Putamen (tissue), 1 donor: ENCODE measurements at places on chromosomes 11 and 22.

- no peak for DNase-seq
Observed at GRCh38 chr22:37926358-37926757, 20.3 kb downstream of the MICALL1 start.

- DNase-seq: no peak
Observed at GRCh38 chr11:28529046-28529445, 420.9 kb downstream of the METTL15 start.

DNA sequence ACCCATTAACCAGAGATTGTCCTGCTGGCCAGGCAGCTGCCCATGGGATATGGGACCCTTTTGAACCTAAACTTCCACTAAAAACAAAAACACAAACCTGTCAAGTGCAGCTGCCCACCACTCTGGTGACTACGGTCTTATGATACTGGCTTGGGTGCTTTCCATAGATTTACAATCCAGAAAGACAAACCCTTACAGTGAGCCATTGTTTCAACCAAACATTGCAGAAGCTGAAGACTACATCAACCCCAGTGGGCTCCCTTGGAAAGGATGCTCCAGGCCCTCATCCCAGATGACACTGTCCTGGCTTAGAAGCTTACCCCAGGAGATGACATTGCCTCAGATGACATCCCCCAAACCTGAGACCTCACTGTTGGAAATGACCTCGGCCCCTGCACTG, 56.9 kb upstream of the WNT11 start:
- peak; percentile 38 for DNase-seq

DNA sequence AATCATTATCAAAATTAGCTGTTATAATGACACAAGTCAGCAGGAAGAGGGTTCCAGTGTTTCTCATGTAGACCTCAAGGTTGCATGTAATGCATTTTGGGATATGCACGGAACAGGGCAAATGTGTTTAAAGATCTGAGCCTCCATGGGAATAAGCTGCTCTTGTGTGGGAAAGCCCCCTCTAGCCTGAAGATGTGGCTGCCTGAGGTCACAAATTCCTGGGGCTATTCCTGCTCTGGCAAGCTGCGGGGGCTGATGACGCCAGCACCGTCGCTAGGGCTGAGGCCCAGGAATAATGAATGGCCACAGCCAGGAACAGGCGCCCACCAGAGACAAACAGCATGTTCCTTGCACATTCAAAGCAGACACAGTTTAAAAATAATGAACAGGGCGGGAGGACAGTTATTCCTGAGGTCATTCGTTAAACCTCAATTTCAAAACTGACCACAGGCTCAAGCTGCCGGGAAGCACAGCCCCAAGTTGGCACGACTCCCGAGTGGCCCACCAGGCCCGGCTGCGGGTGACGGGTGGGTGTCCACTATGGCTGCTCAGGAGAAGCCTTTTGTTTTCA, 11.7 kb downstream of the OSBPL5 start:
- no peak for DNase-seq

DNA sequence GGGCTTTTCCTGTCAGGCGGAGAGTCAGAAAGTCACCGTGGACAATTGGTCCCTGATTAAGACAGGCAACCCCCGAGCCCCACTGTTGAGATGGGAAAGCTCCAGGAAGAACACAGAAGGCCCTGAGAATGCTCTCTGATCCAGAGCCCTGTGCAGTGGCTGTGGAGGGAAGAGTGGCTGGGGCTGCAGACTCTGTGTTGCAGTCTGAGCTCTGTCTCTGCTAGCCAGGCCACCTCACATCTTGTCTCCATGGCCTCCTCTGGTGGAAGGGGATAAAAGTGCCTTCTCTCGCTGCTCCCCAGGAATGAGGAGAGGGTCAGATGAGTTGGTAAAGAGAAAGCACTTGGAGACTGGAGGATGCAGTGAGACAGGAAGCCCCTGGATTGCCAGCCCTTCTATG, 141.2 kb downstream of the CEP164 start:
- DNase-seq: no peak

DNA sequence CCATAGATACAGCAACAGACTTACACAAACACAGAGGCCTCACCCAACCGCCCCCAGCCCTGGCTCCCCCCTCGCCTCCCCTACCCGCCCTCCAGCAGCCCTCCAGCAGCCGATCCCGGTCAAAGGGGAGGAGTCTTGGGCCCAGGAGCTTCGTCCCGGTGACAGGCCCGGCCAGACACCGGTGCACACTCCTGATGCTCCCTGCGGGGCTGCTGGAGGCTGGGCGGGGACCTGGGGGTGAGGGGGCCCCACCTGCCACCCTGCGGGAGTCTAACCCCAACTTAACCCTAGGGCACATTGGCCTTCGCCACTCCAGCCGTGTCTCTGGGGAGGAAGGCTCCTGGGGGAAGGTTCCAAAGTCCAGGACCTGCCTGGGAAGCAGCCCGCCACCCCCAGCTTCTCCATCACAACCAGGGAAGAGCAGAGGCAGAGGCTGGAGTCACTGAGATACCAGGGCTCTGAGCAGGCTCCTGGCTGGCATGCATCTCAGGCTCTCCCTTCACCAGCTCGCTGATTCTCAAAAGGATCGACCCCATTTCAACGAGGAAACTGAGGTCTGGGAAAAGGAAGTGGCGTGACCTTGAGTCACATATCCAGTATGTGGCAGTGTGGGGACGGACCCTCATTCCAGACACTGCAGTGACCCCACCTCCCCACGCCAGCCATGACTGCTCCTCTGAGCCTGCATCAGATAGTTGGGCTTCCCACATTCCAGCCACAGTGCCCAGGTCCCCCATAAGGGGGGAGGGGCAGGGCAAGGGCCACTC, 14.4 kb downstream of the BCL9L start:
- DNase-seq: no peak

DNA sequence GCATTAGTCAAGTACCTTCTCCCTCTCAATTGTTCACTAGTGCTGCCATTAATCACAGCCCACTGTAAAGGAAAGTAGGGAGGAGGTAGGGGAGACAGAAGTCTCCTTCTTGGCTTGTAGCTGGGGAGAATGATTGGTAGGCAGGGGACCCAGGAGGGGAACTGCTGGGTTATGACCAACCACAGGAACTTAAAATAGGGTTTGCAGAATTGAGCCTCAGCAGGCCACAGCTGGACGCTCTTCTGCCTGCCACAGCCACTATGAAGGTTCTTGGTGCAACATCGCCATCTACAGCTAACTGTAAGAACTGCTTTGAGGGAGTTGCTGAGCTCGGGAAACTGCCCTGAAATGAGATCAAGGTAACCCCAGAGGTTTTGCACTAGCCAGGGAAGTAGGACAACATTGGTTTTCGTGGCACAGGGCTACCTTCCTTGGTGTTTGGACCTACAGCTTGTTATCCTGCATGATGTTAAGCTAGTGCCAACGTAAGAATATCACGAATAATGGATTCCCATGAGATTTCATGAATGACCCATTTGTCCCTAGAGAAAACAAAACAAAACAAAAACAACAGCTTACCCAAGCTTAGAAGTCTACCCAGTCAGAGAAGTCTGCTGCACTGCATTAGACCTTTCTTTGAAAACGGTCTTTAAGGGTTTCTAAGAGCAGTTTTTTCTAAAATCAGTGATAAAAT, 787.1 kb upstream of the API5 start:
- DNase-seq: peak; percentile 78

DNA sequence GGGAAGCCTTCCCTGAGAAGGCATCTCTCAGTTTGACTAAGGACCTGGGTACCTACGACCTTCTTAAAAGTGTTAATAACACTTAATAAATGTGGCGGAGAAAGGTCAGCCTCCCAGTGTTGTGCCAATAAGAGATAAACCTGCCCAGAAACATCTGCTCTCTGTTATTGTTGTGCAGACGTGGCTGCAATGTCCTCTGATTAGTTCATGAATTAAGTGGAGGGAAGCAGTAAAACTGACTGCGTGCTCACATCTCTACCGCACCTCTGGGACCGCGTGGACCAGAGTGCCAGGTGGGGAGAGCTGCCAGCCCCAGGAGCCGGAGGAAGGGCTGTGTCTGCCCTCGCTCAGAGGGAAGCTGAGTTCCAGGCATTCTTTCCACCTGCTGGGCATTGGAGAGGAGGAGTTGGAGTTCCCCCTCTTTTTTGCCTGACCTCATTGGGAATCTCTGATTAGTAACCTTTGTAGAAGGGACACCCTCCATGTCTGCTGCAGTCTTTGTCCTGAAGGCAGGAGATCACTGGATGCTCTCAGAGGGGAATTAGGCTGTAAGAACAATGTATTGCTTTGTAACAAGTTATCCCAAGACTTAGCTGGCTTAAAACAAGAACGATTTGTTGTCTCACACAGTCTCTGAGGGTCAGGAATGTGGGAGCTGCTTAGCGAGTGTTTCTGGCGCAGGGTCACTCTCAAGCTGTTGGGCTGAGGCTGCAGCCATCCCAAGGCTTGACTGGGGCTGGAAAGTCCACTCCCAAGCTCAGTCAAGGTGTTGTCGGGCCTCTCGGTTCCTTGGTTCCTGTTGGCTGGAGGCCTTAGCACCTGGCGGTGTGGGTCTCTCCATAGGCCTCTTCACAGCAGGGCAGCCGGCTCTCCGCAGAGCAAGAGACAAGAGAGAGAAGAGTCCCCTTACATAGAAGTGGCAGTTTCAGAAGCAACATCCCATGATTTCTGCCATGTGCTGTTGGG, 247.6 kb upstream of the TBCEL start:
- DNase-seq: no peak

DNA sequence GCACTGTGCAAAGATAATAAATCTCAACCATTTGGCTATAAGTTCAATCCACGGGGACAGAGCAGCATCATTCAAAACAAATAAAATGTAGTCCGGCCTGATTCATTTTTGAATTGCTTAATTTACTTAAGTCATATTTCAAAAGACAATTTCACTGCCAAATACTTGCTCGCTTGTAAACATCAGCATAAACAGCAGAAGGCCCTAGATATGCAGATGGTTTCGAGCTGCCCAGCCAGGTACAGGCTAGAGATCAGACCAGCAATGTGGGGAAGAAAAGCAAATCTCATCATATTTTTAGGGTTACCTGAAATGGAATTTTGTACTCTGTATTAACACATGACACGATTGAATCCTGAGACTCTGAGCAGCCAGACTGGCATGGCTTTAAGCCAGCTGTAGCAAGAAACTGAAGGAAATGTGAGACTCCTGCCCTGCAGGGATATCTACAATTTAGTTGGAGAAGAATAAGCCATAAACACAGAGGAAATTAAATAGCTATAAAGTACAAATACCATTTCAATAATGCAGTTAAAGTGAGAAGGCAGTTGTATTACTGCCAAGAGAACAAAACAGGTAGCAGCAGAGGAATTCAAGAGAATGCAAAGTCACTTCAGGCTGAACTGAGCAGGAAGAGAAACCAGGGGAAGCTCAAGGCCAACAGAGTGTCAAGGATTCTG, 440.3 kb downstream of the ETS1 start:
- DNase-seq: no peak

GRCh38 chr11:61270354-61271076, 24.6 kb downstream of the VWCE start:
- no peak for DNase-seq

DNA sequence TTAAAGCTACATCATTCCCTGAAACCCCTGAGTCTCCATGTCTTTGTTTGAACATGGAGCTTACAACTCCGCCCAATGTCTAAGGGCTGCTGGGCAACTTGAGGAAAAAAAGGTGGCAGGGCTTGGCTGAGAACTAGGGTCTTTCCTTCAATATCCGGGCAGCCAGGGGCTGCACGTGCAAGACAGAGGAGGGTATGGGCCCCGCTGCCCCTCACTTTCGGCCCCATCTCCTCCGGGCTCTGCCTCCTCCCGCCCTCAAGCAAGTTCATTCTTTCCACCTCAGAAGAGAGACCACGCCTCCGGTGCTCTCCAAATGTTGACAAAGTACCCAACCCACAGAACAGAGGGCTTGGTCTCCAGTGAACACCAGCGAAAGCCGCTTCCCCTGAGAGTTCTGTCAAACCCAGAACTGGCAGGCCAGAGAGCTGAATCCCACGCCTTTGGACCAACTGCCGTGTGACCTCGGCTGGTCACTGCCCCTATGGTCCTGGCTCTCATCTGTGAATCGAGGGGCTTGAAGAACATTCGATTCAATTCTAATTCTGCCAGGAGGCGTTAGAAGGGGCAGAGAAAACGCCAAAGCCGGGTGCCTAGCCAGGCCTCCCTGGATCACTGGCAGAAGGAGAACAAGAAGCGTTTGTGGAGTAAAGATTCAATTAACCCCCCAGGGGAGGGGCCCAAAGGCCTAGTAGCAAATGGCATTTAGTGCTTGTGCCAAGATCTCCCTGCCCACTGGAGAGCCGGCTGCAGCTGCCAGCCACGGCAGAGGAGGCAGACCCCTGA, 7.3 kb downstream of the PDGFB start:
- no peak for DNase-seq

GRCh38 chr11:26867286-26867685, 126.6 kb upstream of the FIBIN start:
- DNase-seq: no peak
